ENCODE measurements at places on chromosomes 6 and 20.
A peak's percentile ranks its signal among the peaks of the same experiment; 100 is the strongest.

DNA sequence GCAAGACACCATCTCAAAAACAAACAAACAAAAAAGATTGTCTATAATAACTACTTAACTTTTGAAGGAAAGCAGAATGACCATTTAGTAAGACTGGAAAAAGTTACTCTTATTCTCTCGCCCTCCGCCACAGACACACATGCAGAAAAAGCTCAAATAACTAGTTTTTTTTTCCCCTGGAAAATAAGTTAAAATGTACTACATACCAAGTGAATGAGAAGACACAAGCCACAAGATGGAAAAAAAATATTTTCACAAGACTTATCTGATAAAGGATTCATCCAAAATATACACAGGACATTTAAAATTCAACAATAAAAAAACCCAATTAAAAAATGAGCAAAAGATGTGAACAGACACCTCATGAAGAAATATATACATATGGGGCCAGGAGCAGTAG lies 31.9 kb downstream of the NUDT3 start:
- DNase-seq, result no peak

GRCh38 chr20:32456869-32457478 lies 98.8 kb downstream of the ASXL1 start:
- no peak for DNase-seq

GRCh38 chr6:31087494-31088089 lies 24.8 kb downstream of the C6orf15 start:
- DNase-seq, result peak; percentile 77

- DNase-seq, result no peak
These were observed 9.4 kb upstream of the HLA-DQA1 start for GRCh38 chr6:32627831-32628230.

GRCh38 chr20:4102381-4102780 lies 87.0 kb upstream of the RNF24 start:
- no peak for DNase-seq

DNA sequence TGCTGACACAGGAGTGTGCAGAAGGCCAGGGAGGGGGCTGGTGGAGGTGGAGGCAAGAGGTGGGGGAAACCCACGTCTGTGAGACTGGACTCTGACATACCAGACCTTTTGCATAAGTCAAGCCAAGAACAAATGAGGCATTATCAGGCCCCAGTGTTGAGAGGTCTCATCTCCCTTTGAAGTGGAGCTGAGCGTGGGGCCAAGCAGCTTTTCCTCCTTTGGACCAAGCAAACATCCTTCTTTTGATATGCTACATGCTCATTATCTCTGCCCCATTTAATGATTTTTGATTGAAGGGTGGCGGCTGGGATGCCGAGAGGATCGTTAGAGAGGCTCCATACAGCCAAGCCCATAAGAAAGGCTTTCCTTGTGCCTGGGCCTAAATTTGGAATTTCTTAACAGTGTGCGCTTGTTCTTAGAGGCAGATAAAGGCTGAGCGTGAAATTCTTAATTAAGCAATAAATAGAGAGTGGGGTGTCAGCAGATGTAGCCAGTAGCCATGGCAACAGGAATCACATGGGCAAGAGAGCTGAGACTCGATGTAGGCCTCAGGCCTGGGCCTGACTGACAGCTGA lies 244.5 kb downstream of the PKHD1 start:
- no peak for DNase-seq

DNA sequence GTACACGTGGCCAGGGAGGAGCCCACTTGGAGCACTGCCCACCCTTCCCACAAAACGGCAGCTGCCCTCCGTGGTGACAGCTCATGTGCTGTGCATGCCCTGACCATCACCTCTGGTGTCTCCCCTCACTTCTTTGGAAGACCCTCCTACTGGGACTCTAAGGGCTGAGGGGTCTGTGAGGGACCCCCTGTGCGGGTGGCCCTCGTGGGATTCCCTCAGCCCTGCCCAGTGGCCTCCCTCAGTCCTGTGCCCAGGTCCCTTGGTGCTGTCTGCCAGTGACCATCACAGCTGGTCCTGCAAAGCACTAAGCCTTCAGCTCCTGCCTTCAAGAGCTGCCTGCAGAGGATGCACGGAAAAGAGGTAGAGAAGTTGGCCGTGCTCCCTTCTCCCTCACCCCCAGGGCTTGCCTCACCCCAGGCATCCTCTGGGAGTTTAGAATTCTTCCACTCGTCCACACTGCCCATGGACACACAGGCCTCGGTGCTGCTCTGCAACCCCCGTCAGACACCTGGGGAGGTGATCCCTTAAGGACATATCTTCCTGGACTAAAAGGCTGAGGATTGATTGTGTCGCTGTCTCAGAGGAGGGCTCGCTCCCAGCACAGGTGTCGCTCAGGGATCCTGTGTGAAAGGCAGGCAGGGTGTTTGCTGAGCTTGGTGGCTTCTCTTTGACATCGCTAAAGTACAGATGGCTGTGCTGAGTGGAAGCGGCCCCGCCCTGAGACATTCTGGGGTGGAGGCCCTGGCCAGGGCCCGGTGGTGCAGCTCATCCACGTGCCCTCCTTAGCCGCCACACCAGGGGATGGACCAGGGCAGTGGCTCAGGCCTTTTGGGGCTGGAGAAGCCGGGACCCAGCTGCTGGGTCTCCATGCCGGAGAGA lies 119.5 kb upstream of the FRMD1 start:
- no peak for DNase-seq

DNA sequence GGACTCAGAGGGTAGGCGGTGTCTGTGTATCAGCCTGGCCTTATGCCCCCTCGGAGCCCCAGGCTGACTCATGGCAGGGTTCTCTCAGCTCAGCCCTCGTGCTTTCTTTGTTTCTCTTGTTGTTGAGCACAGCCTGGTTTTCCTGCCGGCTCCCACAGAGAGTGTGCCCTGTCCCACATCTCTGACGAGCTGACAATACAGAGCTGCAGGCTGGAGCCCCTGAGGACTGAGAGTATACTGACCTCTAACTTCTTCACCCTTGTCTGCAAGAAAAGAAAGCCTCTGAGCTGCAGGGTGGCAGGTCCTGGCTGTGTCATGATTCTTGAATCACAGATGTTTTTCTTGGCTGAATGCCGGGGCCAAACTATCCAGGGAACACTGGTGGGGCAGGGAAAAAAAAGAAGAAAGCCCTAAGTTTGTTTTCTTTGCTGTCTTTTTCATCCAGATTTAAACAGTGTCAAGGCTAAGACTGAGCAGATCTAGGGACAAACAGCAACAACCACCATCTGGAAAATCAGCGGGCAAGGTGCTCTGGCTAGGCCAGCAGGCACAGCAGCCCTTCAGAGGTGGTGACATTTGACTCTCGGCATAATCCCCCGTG lies 63.3 kb upstream of the ZNF133 start:
- DNase-seq, result peak; percentile 23

GRCh38 chr20:20780127-20780824 lies 67.8 kb upstream of the RALGAPA2 start:
- no peak for DNase-seq

GRCh38 chr6:47360388-47360787 lies 50.7 kb upstream of the TNFRSF21 start:
- no peak for DNase-seq

DNA sequence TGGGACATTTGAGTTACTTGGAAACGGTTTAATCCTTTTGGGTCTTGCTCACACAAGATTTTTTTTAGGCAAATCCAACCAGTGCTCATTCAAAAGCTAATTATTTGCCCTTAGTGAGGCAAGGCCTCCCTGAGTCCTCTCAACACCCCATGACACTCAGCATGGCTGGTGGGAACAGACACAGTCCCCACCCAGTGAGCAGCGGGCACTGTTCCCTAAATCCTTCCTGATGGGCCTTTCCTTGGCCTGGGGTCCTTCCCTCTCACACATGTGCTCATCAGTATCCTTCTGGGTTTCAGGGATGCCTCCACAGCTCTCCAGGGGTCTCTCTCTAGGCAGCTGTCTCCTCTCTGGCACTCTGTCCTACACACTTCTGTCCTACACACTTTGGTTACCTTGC lies 28.0 kb downstream of the PLAGL2 start:
- DNase-seq, result no peak

DNA sequence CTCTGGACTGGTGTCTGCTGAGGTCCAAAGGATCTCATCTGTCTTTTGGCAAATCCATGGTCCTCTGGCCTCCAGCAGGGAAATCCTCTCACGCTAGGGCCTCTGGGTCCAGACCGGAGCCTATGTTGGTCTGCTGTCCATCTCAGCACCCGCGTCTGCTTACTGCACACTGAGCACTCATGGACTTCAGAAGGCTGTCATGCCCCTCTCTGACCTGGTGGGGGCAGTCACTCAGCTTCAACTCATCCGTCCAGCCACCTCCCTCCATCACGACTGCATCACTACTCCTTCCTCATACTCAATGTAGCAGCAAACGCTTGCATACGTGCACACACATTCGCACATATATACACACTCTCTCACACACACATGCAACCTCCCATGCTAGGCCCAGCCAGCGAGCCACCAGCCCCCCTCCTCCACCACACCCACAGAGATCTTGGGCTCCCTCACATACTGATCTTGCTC lies 33.3 kb downstream of the GABRR2 start:
- no peak for DNase-seq

DNA sequence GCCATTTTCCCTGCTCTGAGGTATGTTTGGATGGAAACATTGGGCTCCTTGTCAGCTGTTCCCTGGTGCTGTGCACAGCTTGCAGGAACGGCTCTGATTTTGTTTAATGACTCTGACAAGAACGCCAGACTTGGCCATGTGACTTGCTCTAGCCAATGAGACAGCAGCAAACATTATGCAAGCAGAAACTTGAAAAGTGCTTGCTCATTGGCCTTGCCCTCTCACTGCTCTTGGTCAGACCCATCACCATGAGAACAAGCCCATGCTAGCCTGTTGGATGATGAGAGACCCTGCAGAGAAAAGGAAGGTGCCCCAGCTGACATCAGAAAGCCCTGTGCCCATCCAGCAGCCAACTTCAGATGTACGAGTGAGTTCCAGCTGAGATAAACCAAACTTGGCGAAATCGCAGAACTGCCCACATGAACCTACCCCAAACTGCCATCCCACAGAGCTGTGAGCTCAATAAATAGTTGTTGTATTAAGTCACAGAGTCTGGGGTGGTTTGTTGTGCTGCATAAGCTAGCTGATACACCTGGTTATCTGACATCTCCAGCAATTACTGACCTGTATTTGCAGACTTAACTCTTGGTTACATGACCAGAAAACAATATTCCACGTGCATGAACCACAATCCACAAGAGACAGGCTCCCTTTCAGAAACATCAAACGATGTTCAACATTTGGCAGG lies 96.9 kb downstream of the JPH2 start:
- DNase-seq, result no peak

Measured in GM04504 (cell line).